ENCODE measurements at places on chromosomes 4 and X. TPM values are rescaled to one million over a fixed set of nuclear protein-coding genes. Genes with fewer than 3 reads are reported as not detected.

- no peak for DNase-seq
Observed at GRCh38 chr4:14072506-14072905, 445.0 kb upstream of the BOD1L1 start.

DNA sequence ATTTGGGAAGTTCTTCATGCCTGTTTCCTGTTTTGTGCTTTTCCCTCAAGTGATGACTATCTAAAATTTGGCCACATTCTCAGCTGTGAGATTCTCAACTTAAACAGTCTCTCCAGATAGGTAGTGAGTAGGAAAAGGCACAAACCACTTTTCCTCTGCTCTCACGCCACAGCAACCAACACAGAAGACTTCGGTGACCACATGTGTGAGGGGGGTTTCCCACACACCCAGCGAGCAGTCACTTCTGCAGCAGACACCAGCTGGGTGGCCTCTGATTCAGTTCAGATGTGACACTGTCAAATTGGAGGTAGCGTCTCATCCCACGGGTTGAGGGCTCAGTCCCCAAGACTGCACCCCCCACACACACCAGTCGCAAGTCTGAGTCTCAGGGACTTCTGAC lies 25.1 kb upstream of the CLDN34 start:
- DNase-seq = no peak

- DNase-seq = no peak
Observed at GRCh38 chr4:137735561-137736104, 203.3 kb upstream of the PCDH18 start.

DNA sequence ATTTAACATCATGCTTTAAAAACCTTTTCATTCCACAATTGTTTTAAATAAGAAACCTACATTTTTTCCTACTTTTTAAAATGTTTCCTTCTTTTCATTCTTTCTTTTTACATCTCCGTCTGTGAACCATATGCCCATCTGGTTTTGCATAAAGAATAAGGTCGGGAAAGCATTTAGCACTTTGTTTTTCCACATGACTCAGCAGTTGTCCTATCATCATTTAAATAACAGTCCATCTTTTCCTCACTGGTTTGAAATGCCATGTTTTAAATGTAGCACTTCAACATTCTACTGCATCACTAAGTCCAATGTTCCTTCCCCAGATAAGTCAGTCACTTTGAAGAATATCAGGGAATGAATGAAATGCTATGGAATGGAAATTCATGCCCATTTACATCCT lies 128.4 kb downstream of the SH3RF1 start:
- DNase-seq = no peak

GRCh38 chr4:78298618-78299017 lies 241.5 kb downstream of the FRAS1 start:
- DNase-seq = no peak

GRCh38 chrX:17373337-17373736 lies 1.7 kb upstream of the NHS start:
- no peak for DNase-seq

- no peak for DNase-seq
Observed at GRCh38 chrX:93598076-93598475, 75.3 kb downstream of the NAP1L3 start.

- DNase-seq = no peak
Observed at GRCh38 chr4:181950372-181951127, 292.7 kb upstream of the TENM3 start.

DNA sequence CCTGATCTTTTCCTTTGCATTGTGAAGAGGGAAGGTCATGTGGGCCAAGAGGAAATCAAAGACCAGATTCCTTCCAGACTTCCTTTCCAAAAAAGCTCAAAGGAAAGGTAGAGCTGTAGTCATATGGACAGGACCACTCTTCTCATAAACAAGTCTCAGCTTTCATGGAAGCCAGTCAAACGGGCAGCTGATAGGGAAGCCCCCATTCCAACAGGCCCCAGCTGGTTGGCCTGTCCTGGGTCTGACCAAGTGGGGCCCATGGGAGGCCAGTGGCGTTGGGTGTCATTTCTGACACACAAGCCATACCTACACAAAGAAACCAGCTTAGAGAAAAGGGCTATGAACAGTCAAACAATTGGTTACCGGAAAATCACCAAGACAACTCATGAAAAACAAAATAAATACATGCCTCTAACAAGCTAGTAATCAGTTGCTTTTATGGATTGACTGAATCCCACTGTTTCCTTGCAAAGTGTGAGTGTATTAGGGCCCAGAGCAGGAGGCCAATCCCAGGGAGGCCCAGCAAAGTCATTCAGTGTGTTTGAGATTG lies 149.6 kb upstream of the MAMLD1 start:
- DNase-seq = no peak

DNA sequence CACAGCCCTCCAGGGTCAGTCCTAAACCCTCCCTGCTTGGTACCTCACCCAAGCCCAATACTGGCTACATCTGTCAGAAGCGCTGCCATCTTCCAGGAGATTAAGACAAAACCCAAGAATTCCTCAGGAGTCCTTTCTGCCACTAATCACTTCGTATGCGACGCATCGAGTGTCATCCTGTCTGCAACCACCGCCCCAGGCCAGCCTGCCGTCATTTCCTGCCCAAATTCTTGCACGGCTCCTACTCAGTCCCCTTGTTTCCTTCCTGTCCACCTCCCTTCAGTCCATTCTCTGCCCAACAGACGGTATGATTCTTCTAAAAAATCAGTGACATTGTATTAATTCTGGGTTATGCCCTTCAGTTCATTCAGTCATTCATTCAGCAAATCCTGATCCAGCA lies 113.6 kb downstream of the NFKB1 start:
- DNase-seq = no peak

DNA sequence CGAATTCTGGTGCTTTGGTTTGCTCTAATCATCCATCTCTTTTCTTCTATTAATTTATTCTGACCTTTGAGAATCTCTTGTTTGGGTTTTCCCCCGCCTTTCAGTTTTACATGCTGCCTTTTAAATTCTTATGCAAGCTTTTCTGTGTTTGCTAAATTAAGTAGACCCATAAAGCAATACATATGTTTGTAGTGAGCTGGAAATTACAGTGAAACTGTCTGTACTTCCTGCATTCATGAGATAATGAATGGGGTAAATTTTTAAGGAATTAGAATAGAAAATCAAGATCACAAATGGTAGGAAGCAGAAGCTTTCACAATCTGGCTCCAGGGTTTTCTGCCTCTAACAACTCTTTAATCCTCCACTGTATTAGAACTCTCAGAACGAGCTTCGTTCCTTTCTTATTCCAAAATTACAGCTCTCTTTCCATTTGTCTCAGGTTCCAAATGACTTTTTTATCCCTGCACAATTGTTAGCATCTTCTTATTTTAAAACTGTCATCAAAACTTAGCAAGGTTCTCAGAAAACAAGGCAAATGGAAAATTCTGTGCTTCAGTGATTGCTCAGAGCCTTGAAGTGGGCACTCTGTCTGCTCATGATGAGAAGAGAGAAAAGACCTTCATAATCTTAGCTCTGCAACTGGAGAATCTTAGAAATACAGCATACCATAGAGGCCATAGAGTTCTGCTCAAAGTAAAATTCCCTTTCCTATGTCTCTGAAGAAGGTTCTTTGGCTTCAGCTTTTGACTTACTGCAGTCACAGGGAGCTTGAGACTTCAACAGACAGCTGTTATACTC lies 108.2 kb downstream of the EGF start:
- DNase-seq = no peak

DNA sequence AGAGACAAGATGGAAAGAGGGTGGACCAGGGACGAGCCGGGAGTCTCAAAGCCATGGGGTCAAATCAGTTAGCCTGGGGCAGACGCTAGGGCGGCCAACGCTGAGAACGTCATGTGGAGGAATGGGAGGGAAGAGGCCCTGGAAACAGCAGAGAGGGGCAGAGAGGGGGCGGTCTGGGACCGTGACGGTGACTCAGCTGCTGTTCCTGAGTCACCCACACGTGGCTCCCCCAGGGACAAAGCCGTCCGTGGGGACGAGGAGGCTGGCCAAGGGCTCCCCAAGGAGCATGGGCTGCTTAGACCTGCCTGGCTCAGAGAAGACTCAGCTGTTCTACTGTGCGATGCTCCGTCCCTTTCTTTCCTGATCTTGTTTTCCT lies 108.4 kb upstream of the LRPAP1 start:
- no peak for DNase-seq

DNA sequence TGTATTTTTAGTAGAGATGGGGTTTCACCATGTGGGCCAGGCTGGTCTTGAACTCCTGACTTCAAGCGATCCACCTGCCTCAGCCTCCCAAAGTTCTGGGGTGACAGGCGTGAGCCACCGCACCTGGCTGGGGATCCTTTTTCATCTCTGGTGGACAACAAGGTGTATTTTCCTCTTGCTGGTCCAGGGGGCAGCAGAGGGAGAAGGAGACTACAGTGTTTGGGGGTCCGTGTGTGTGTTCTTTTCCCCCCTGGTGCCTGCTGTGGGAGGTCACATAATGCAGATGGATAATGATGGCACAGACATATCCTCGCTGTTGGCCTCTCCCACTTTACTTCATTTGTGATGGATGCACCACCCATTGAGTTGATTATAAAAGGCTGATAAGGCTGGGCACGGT lies 39.0 kb upstream of the CD99 start:
- no peak for DNase-seq

GRCh38 chr4:152563209-152563608 lies 27.3 kb upstream of the FBXW7 start:
- no peak for DNase-seq

DNA sequence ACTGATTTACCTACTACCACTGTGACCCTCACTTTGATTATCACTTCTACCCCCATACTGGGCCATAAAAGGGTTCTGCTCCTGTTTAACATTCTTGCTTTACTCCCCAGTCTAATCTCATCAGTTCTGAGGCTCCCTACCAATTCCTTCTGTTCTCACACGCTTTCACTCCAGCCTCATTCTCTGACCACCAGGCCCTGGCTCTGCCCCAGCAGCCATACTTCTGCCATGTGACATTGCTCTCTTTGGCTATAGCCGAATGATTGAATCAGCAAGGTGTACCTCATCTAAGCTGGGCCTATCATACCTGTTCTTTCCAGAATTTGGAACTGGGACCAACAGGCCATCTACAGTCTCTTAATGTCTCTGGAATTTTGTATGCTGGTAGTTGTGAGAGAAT lies 14.4 kb upstream of the ELF2 start:
- DNase-seq = no peak

DNA sequence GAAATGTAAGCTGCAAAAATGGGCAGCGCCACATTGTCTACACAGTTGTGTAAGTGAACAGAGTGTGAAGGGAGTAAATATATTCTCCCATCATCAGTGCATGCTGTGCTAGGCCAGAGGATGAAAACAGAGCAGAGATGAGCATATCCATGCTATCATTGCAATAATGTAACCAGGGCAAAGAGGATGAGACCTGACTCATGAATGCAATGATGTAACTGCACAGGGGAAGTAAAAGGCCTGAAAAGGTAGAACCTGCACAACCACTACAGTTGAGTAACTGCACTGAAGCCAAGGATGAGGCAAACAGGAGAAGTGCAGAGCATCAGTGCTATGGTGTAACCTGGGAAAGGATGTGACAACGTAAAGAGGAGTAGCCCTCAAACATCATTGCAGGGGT lies 220.4 kb upstream of the FAM47C start:
- DNase-seq = no peak

FGFBP1 gene
- total RNA-seq = 39.8 TPM

IL2 gene
- total RNA-seq = not detected

ENPP6 gene
- total RNA-seq = 1.5 TPM

ATP6AP1 gene
- 105 TPM for total RNA-seq

PRDM8 gene
- total RNA-seq = 0.64 TPM
